Hematopoietic multipotent progenitor cell treated with erythropoietin and hydrocortisone succinate and interleukin-3 and kit ligand, for 15 days (in vitro differentiated cells): ENCODE measurements at places on chromosomes 13 and 19.

- DNase-seq, result no peak
These were observed 12.9 kb upstream of the TLE2 start for GRCh38 chr19:3041761-3042620.

DNA sequence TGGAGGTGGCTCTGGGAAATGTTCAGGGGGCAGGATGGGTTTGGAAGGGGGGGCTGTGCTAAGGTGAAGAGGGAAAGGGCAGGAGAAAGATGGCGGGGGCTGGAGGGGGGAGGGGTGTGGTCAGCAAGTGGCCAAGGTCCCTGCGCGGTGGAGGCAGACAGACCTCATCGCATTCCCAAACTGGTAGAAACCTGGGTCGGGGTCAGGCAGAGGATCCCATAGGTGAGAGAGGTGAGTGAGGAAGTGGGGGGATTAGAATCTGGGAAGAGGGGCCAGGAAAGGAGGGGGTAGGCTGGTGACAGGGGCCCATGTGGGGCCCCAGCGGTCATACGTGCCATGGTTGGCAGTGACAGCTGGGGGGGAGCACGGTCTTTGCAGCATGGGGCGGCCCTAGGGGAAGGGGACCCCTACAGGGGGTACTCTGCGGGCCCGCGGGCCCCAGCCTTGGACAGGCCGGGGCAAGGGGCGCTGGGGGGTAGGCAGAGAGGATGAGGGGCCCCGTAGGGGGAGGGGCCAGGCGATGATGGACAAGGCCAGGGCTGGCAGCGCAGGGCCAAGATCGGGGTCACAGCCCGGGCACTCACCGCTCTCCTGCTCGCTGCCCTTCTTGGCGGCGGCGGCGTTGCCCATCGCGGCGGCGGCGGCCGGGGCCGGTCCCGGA is 514 bp downstream of the PRKACA start:
- DNase-seq, result no peak

DNA sequence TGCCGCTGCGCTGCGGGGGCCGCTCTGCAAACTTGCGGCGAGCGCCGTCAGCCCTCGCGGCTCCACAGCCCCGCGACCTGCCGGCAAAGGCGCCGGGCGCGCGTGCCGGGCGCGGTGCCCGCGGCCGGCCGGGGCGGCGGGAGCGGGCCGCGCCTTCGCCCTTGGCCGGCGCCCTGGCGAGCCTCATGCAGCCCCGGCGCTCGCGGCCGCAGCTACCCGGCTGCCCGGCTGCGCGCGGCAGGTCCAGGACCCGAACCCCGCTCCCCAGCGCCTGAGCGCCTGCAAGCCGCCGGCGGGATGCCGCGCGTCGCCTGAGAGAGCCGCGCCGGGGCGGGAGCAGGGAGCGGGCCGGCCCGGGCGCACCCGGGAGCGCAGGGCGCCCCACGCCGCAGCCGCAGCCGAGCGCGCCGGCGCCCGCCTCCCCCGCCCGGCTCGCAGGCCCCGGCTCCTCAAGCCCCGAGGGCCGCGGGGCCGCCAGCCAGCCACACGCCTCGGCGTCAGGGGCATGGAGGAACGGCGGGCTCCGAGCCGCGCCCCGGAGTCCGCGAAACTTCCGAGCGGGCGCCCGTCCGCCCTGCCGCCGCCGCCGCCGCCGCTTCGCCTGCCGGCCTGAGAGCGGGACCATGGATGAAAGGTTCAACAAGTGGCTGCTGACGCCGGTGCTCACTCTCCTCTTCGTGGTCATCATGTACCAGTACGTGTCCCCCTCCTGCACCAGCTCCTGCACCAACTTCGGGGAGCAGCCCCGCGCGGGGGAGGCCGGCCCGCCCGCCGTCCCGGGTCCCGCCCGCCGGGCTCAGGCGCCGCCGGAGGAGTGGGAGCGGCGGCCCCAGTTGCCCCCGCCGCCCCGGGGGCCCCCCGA is 564 bp downstream of the HS6ST3 start:
- no peak for DNase-seq

DNA sequence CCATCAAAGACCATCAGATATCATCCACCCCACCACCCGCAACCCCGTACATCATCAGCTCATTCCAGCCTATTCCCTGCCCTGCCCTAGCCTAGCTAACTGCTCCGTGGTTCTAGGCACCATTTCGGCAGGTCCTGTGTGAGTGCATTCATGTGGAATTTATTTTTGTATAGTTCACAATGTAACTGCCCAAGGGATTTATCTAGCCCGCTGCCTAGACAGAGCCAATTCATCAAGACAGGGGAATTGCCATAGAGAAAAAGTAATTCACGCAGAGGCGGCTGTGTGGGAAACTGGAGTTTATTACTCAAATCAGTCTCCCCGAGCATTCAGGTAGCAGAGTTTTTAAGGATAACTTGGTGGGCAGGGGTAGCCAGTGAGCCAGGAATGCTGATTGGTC is 109.2 kb upstream of the UBL3 start:
- DNase-seq, result no peak

- DNase-seq, result no peak
These were observed 156.3 kb upstream of the FNDC3A start for GRCh38 chr13:48819376-48819775.

- DNase-seq, result peak; percentile 64
These were observed 6.3 kb downstream of the ERICH4 start for GRCh38 chr19:41449079-41449864.

DNA sequence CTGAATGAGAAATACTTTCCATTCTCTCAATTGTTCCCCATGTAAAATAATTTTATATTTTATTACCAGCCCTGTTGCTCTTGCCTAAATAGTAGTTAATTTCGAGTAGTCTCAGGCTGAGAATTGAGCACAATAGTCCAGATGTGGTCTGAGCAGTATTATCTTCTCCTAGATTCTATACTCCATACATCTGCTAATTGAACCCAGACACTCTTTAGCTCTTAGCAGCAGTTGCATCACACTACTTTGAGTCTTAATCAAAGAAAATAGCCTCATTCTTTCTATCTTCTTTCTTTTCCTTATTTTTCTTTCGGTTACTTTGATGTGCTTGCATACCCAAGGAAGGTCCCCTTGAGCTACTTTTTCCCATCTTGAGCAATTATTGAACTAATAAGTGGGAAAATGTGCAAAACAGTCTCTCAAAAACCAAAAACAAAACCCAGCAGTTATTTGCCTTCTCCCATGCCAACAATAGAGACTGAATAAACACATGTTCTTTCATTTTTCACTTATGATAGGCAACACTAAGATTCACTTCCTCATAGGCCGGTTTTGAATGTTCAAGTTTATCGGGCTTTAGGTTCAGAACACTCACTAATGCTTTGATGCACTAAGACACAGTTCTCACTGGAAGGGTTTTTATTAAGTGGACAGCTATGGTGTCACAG is 204.5 kb downstream of the POU4F1 start:
- no peak for DNase-seq

DNA sequence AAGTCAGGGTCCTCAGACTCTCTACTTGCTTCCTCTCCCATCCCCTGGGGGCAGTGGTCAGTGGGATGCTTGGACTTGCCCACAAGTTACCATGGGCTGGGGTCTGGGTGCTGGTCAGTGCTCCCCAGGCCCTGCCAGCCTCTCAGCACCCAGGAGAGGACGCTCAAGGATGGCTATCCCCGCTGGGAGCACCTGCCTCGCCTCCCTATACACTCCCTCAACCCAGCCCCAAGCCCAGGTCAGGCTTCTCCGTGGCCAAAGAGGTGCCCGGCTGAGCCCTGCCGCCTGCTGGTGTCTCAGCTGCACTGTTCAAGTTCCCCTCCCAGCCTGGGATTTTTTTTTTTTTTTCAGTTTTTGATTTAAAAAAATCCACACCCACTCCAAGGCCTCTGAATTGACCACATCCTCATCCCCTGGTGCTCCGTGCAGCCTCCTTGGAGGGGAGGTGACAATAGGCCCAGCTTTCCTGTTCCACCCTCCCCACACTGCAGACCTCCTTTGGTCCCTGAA is 10.8 kb downstream of the F2RL3 start:
- no peak for DNase-seq

DNA sequence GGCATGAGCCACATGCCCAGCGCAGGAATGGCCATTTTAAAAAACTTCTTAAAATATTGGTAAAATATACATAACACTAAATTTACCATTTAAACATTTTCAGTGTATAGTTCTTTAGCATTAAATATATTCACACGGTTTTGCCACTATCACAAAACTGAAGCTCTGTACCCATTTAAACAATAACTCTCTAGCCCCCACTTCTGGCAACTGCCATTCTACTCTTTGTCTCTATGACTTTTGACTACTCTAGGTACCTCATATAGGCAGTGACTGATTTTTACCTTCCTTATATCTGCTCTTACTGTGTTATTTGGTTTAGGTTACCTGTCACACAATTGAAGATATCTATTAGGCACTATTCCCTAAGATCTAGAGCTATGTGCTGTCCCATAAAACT is 2.3 kb upstream of the KBTBD7 start:
- DNase-seq, result peak; percentile 16

GRCh38 chr13:22648320-22648801 is 532.4 kb upstream of the SGCG start:
- no peak for DNase-seq

DNA sequence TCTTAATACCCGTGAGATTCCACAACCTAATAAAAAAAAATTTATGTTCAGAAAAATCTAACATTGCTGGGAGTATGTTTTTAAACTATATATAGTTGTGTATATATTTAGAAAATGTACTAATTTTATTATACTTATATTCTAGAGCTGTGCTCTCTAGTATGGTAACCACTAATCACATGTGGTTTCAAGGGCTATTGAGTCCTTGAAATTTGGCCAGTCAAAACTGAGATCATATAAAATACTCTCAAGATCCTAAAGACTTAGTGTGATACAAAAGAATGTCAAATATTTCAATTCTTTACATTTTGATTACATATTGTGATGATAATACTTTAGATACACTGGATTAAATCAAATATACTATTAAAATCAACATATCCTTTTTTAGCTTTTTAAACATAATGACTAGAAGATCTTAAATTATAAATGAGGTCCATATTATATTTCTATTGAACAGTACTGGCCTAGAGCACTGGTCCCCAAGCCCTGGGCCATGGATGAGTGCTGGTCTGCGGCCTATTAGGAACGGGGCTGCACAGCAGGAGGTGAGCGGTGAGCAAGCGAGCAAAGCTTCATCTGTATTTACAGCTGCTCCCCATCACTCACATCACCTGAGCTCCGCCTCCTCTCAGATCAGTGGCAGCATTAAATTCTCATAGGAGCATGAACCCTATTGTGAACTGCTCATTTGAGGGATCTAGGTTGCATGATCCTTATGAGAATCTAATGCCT is 176.5 kb upstream of the NBEA start:
- DNase-seq, result no peak

GRCh38 chr19:38543807-38544568 is 73.8 kb downstream of the MAP4K1 start:
- DNase-seq, result peak; percentile 88

GRCh38 chr13:96646101-96646500 is 348.2 kb downstream of the OXGR1 start:
- DNase-seq, result no peak

DNA sequence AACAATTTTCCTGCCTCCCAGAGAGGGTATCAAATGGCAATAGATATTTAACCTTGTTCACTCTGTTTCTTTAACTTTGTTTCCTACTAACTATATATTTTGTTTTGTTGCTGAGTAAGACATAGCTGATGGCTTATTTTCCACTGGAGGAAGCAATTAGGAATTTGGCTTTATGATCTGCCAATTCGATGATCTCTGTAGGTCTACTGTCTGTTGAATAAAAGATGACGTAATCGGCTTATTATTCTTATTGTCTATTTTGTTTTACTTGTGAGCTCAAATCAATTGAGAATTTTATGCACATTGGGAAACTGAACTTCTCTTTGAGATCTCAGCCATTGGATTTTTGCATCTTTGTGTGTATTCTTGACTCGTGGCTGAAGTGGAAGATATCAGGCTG is 862.6 kb downstream of the EFNB2 start:
- no peak for DNase-seq

DNA sequence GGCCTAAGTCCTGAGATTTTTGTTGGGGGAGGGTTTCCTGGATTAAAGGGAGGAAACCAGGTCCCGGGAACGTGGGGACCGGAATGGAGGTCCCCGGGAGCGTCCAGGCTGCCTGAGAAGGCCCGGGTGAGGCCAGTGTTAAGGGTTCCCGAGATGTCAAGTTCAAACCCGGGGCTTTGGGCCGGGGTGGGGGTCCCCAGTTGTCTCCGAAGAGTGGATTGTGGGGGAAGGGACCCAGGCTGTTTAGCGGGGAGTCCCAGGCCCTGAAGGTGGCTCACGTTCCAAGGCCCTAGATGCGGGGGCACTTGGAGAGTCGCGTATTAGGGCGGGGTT is 262 bp downstream of the COX7A1 start:
- no peak for DNase-seq

- DNase-seq, result peak; percentile 8
These were observed 4.2 kb downstream of the ADPRHL1 start for GRCh38 chr13:113448885-113449692.

- no peak for DNase-seq
These were observed 11.1 kb downstream of the LYL1 start for GRCh38 chr19:13091400-13092157.

- no peak for DNase-seq
These were observed 316.6 kb downstream of the DCLK1 start for GRCh38 chr13:35814605-35815011.

DNA sequence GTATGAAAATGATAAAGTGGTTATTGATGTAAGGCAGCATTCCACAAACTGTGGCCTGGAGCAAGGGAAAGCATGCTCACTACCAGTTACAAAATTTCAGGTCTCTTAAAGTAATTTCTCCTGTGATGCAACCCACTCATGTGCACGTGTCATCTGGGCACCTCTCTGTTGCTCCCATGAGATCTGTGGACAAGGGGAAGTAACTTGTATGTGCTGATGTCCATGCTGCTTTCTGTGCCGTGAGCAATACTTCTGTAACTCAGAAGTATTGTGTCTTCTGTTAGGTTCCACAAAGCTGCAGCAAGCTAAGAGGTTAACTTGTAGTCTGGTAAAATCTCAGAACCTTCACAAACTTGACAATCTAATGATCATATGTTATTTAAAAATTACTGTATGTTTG is 930.0 kb upstream of the SLITRK6 start:
- DNase-seq, result no peak

DNA sequence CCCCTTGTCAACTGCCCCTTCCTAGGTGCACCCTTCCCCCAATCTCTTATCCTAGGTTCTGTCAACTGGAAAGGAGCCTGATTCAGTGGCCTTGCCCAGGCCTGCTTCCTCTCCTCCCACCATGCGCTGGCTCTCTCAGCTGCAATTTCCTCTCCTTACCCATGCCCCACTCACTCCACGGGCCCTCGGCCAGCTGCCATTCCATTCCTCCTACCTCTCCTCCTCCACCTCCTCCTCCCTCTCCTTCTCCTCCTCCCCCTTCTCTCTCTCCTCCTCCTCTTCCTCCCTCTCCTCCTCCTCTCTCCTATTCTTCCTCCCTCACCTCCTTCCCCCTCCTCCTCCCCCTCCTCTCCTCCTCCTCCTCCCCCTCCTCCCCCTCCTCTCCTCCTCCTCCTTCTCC is 9.6 kb upstream of the TIMM44 start:
- no peak for DNase-seq

DNA sequence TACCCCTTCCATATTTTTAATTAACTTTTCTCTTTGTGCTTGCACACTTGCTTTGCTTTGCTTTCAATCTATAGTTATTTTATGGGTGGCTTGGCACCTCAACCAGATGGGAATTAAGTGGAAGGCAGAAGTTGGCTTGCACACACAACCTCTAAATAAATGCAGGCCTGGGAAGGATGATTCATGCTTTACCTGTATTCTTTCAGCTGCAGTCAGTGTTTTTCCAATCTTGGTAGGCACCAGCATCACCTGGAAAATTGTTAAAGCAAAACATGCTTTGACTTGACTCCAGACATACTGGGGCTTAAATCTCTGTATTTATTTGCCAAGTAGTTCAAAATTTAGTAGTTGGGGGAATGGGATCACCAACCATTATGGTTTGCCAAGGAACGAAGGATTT is 543.0 kb downstream of the GPC6 start:
- no peak for DNase-seq

GRCh38 chr13:110312339-110313031 is 5.4 kb downstream of the COL4A2 start:
- DNase-seq, result no peak
